ENCODE measurements at places on chromosomes 12 and 14. TPM values are rescaled to one million over a fixed set of nuclear protein-coding genes. Genes with fewer than 3 reads are reported as not detected.

Gene DBX2
- polyA plus RNA-seq, result 0.01 TPM

Gene CLEC4C
- not detected for polyA plus RNA-seq

Gene MYRFL
- polyA plus RNA-seq, result not detected

Gene SLCO1A2
- polyA plus RNA-seq, result not detected

Gene POTEG
- not detected for polyA plus RNA-seq

Gene CDH24
- 4.2 TPM for polyA plus RNA-seq
